Cerebellar cortex (tissue), 1 donor: ENCODE measurements at places on chromosomes 11 and 22.

DNA sequence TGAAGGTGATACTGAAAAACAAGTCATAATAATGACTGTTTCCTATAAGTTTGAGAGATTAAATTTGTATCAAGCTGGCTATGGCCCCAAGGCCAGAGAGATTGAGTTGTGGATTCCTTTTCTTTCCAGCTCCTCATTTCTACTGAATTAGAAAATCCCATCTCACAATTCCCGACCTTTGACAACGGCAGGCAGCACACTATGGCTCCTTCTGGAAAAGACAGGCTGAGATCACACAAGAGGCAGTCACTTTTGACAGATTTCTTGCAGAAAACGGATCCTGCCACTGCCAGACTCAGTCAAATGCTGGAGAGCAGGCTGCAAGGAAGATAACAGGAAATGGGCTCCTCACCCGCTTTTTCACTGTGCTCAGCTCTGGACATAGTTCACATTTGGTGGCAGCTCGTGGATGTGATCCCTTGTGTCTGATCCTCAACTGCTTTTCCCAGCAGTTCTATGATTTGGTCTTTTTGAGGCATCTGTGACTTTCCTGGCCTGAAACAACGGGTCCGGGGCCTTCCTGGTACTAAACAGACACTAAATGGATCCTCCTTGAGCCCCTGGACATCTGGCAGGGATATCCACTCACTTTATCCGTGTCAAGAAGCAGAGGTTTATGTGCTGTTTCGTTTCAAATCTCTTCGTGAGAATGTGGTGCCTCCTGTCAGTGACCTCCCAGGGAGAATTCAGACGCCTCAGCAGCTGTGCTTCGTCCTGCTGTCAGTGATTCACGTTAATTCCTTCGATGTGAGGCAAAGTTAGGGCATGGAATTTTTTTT, 26.1 kb upstream of the RTL6 start:
- DNase-seq, result no peak

GRCh38 chr11:67354075-67355022, 1.0 kb upstream of the POLD4 start:
- DNase-seq, result peak; percentile 26

- no peak for DNase-seq
These were observed 90.2 kb upstream of the ISX start for GRCh38 chr22:34975721-34976120.

- no peak for DNase-seq
These were observed 235.0 kb downstream of the MIAT start for GRCh38 chr22:26892166-26893041.

- no peak for DNase-seq
These were observed 37.7 kb downstream of the SGSM3 start for GRCh38 chr22:40407831-40408717.

DNA sequence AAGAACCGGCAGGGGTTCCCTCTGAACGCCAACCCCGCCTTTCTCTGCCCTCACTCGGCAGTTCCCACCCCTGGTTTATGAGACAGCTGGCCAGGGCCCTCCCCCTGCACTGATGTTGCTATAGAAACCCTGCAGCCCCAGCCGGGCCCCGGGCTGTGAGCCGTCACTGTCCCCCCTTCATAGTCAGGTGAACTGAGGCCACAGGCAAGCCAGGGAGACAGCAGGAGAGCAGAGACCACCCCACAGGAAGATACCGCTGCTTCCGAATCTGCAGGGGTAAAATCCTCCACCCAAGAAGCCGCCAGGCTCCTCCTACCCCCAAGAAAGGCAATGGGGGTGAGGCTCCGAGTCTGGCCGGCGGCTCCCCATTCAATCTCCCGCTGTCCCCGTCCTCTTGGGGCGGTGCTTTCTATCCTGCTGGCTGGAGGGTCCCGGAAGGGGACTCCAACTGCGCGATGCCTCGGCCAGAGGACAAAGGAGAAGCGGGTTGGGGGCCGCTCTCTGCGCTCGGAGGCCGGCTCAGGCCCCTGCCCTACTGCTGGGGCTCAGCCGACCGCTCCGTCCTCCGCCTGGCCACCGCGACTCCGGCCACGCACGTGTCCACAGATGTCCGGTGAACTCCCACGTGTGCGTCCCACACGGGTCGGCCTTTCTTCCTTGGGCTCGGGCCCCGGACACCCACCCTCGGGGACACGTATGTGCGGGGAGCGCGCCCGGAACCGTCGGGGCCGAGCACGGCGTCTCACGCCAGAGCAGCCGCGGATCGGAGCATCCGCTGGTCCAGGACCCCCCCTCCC, 587 bp downstream of the SLC25A22 start:
- peak; percentile 70 for DNase-seq
